ENCODE measurements at places on chromosomes 3 and 15.

DNA sequence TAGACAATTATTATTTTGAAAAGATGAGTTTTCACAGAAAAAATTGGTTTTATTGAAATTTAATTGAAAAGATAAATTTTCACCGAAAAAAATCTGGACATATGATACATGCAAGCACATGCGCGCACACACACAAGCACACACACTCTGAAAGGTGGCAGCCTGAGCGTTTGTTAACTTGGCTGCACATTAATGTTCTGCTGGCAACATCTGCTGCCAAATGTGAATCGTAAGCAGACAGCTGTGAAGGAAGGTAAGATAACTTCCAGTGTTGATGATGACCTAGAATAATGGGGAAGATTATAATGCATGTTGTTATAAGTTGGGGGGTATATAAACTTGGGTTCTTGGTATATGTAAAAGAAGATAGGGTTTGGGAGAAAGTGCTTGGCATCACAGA lies 18.4 kb upstream of the CMTM7 start:
- no peak for DNase-seq

GRCh38 chr15:90086868-90087268 lies 15.4 kb downstream of the IDH2 start:
- peak; percentile 63 for DNase-seq

GRCh38 chr15:59797756-59798604 lies 108.9 kb upstream of the BNIP2 start:
- no peak for DNase-seq

DNA sequence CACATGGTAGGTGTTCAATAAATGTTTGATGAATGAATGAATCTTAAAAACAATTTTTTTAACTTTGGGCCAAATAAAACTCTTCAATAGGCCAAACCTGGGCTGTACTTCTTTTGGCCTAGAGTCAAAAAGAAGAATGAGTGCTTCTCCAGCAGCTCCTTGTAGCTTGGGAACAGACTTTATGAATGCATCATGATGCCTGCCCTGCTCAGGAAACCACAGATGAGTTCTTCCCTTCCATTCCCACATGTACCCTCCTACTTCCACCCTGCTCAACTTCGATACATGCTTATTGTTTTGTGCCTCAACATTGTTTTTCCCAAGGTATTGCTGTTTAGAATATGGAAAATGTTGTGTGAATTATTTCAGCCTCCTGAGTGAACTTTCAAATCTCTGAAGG lies 87.0 kb downstream of the FILIP1L start:
- DNase-seq, result no peak

GRCh38 chr3:150925751-150926201 lies 20.5 kb upstream of the MINDY4B start:
- peak; percentile 48 for DNase-seq

DNA sequence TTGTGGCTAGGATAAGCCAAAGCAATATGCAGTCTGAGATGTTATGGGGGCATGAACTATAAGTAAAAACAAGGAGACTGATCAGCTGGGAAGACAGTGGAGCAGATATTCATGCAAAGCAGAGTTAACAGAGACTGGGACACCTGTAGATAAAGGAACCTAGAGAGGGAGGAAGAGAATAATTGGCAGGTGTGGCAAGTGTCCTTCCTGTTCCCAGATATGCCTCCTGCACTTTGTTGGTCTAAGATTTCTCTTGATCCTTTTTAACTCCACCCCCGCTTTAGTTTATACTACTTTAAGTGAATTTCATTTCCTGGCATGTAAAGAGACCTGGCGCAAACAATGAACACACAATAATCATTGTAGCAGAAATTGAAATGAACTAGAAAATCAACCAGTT lies 169.4 kb downstream of the CNTN6 start:
- DNase-seq, result no peak

DNA sequence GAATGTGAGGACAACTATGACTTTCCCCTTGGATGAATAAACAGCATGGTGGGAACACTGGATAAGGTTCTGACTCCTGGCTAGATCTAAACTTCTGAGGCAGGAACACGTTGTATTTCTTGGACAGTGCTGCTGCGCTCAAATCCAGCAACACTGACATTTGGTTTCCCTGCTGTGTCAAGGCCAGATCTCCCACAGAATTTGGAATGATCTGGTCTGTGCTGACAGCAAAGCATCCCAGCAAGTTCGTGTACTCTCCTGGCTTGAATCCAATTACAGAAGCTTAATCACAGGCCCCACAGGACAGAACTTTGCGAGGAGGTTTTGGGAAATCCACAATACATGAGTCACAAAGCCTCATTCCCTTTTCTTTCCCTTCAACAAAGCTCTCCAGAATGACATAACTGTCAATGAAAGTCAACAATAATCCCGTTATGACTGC lies 92.5 kb downstream of the ADAMTS9 start:
- no peak for DNase-seq

- DNase-seq, result peak; percentile 44
These were observed 36.5 kb downstream of the ANAPC13 start for GRCh38 chr3:134449277-134449676.

DNA sequence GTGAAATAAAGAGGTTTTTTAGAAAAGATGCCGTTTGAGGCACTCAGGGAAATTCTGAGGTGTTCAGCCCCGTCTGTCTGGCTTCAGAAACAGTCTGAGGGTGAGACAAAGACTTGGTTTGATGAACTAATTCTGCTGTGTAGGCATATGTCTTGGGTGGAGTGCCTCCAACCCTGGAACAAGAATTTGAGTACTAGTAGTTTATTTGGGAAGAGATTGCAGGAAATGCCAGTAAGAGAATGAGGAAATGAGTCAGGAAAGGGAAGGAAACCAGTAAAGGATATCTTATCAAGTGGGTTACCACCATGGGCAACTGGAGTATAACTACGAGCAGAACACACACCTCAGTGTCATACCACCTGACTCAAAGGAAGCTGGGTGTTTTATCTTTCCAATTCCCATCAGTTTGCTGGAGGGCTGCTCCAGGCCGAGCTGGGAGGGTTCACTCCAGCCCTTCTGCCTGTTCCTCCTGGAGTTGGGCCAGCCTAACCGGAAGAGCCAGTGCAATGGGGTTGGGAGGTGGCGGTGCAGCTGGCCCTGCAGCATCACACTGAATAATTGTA lies 75.3 kb downstream of the TGFBR2 start:
- peak; percentile 29 for DNase-seq

DNA sequence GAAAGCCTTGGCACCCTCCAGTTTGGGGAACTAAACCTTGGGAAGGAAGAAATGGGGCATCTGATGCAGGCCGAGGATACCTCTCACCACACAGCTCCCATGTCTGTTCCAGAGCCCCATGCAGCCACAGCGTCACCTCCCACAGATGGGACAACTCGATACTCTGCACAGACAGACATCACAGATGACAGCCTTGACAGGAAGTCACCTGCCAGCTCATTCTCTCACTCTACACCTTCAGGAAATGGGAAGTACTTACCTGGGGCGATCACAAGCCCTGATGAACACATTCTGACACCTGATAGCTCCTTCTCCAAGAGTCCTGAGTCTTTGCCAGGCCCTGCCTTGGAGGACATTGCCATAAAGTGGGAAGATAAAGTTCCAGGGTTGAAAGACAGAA lies 7.7 kb downstream of the MAP1A start:
- no peak for DNase-seq

GRCh38 chr3:141239511-141240281 lies 8.1 kb downstream of the PXYLP1 start:
- DNase-seq, result no peak

GRCh38 chr15:88605189-88606069 lies 15.7 kb upstream of the AEN start:
- DNase-seq, result no peak

- no peak for DNase-seq
These were observed 435.0 kb downstream of the SHQ1 start for GRCh38 chr3:72413228-72413627.

DNA sequence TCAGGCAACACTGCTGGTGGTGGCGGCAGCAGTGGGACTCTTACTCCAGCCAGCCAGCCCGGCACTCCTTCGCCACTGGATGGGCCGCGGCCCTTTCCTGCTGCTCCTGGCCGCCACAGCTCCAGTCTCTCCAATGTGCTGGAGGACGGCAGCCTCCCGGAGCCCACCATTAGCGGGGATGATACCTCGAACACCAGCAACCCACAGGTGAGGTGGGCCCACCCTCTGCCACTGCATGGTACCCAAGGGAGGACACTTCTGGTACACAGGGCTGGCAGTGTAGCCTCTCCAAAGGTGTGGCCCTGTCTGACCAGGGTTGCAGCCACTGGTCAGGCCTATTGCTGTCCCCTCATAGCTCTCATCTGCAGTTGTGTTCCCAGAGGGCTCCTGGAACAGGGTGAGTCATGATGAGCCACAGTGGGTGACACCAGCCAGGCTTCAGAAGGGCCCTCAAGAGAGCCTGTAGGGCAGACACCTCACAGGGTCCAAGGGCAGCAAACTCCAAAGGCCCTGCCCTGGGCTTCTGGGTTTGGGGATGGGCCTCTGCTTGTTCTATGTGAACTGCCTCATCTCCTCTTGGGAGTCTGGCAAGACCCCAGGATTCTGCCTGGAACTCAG lies 20.8 kb downstream of the NBEAL2 start:
- DNase-seq, result no peak

- DNase-seq, result no peak
These were observed 265.4 kb upstream of the ARHGEF26 start for GRCh38 chr3:153855772-153856171.

GRCh38 chr15:62209821-62210220 lies 44.7 kb upstream of the C2CD4B start:
- DNase-seq, result no peak

DNA sequence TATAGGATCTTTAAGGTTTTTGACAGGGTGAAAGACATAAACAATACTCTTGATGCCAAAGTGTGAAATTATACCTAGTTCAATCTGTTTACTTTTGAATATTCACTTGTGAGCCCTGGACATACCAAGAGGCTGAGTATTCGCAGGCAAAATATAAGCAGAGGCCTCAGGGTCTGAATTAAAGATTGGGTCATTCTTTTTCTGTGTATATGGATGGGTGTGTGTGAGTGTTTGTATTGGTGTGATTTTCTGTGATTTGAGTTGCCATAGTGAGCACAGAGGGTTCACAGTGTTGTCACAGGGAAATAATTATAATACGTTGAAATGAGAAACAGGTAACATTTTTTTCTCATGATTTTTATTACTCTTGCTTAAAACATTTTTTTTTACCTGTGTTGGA lies 770.7 kb upstream of the ALCAM start:
- DNase-seq, result no peak

GRCh38 chr3:127822682-127823425 lies 539 bp upstream of the MGLL start:
- peak; percentile 64 for DNase-seq

- DNase-seq, result no peak
These were observed 74.1 kb downstream of the MME start for GRCh38 chr3:155154255-155154654.

GRCh38 chr15:88701561-88702095 lies 62.8 kb downstream of the ISG20 start:
- DNase-seq, result no peak

- no peak for DNase-seq
These were observed 6.1 kb upstream of the DUSP7 start for GRCh38 chr3:52062505-52062904.

GRCh38 chr3:6510713-6511112 lies 350.2 kb upstream of the GRM7 start:
- no peak for DNase-seq

DNA sequence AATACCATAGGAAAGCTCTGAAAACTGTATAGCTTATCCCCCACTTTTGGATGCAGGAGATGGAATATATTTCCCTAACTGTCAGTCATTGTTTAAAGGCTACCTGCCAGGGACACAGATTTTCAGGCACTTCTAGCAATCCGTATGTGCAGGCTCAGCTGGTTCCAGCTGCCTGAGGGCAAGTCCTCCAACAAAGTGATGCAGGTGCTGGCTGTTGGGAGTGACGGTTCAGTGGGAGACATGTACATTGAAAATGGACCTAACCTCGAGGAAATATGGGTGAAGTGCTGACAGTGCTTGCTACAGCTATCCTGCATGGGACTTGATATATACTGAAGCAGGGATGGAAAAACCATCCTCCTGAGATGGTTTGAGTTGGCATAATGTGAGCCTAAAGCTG lies 153.1 kb upstream of the GAP43 start:
- DNase-seq, result no peak

Data from colonic mucosa (tissue), 4 donors.